Keratinocyte (primary cell): ENCODE measurements at places on chromosomes 7 and 10. TPM values are rescaled to one million over a fixed set of nuclear protein-coding genes. Genes with fewer than 3 reads are reported as not detected.
A peak's percentile ranks its signal among the peaks of the same experiment; 100 is the strongest.

DNA sequence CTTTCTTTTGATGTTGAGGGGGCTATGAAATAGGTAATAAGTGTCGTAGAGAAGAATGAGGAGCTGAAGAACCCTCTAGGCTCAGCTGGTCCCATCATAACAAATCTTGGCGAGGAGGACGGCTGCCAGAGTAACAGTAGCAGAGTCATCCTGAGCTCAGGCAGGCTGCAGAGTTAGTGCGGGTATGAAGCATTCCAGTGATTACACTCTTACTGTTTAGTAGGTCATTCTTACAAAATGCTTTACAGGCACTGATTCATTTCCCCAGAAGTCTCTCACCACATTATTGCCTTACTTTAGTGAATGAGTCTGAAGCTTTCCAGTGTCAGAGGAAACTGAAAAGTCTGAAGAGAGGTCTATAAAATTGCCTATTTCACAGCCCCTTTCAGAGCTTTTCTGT, 43.9 kb upstream of the GPR158 start:
- no peak for DNase-seq
- H3K4me3 ChIP-seq: no peak overlapping the region
- no peaks in the 10 kb centered on the region for H3K27me3 ChIP-seq

- H3K27ac ChIP-seq: no peak overlapping the region
- peaks cover 4% of the 10 kb centered on the region for H3K4me1 ChIP-seq
- no peak for DNase-seq
- no peak overlapping the region for H3K4me3 ChIP-seq
Measured at GRCh38 chr7:111132833-111133232, 41.9 kb downstream of the LRRN3 start.

DNA sequence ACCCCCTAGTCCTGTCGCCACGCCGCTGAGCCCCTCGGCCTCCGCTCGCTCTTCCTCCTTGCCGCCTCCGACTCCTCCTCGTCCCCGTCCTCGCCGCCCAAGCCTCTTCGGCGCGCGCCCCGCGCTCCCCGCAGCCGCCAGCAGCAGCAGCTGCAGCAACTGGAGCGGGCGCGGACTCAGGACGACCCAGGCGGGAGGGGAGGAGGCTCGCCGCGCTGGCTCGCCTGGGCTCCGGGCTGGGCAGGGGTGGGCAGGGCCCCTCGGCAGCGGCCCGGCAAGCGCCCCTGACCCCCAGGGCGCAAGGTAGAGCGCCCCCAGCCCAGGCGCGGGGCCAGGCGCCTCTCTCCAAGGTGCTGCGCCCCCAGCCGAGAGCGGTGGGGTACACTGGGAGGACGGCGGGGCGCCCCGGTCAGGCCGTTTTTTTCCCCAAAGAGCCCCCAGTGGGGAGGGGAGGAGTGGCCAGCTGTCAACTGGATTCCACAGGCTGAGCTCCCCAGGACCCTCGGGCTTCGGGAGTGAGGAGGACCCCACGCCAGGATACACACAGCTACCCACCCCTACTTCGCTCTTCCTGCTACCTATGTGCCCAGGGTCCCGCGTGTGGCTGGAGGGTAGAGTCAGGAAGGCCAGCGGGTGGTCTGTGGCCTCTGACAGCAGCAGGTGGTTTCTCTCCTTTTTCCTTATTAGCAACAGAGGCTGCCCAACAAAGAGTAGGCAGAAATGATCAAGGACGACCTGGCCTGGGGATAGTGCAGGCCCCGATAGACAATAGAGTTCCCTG, 903 bp upstream of the KCNMA1 start:
- H3K4me1 ChIP-seq: peaks cover 7% of the 10 kb centered on the region
- peak overlapping the region; percentile 58 for H3K4me3 ChIP-seq
- peaks cover 17% of the 10 kb centered on the region for H3K27me3 ChIP-seq
- no peak overlapping the region for H3K27ac ChIP-seq
- DNase-seq: no peak

- H3K4me3 ChIP-seq: no peak overlapping the region
Measured at GRCh38 chr7:76257973-76258372, 44.5 kb upstream of the HSPB1 start.

DNA sequence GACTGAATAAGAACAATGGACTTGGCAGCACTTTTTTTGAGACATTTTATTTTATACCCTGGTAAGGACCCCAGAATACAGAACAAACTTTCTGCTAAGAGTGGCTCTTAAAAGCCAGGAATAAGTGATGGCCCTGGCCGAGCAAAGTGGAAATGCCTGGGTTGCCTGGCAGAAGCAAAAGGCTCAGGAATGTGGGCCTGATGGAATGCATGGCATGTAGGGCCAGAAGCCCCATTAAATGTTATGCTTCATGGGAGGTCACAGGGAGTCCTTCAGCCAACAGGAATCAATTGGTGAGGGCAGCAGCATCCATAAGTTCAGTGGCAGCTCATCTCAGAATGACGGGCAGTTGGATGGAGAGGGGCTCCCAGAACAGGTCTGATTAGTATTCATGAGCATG, 301.5 kb upstream of the CACNA2D1 start:
- H3K27ac ChIP-seq: no peak overlapping the region
- H3K4me3 ChIP-seq: no peak overlapping the region
- H3K36me3 ChIP-seq: no peaks in the 10 kb centered on the region
- DNase-seq: no peak
- H3K27me3 ChIP-seq: no peaks in the 10 kb centered on the region

DNA sequence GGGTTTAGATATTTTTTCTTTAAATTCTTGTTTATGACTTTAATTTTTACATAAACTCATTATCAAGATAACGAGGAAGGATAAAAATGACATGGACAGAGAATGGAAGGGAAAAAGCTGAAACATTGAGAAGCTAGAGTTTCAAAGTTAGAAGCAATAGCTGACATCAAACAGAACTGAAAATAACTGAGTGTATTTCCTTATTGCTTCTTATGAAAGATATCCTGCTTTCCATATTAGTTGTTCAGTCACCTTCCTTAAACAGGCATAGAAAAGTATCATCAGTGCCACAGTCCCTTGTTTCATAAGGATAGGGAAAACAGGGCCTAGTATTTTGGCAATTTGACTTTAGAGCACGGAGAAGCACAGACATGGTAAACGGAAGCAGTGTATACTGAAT, 460.5 kb upstream of the GHITM start:
- no peaks in the 10 kb centered on the region for H3K36me3 ChIP-seq
- no peaks in the 10 kb centered on the region for H3K4me1 ChIP-seq
- no peaks in the 10 kb centered on the region for H3K27me3 ChIP-seq
- no peak overlapping the region for H3K27ac ChIP-seq
- DNase-seq: no peak

DNA sequence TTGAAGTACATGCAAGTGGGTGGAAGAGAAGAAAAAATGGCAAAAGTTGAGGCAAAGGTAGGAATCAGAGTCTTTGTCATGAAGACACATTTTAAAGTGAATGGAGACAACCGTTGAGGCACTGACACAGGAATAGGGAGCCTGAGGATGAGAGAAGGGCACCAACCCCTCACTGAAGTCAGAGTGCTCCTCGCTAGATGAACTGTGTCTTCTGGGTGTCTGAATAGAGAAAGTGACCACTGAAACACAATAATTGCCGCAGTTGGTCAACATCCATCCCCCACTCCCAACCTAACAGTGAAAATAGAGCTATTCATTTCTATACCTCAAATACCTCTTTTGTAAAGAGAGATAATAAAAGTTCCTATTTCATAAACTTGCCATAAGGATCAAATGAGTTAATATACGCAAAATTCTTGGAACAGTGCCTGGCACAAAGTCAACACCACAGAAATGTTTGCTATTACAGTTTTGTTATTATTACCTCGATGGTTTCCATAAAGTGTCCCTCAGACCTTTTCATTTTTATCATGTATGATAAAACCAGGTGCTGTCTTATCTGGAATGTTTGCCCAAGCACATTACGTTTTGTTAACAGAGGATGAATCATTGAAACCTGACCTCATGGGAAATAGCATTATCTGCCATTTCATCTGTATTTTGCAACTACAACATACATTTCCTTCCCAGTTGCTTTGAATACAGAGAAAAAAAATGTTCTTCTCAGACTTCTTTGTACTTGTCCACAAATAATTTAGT, 61.8 kb upstream of the SP4 start:
- H3K27ac ChIP-seq: no peak overlapping the region
- H3K4me1 ChIP-seq: no peaks in the 10 kb centered on the region
- no peaks in the 10 kb centered on the region for H3K36me3 ChIP-seq

DNA sequence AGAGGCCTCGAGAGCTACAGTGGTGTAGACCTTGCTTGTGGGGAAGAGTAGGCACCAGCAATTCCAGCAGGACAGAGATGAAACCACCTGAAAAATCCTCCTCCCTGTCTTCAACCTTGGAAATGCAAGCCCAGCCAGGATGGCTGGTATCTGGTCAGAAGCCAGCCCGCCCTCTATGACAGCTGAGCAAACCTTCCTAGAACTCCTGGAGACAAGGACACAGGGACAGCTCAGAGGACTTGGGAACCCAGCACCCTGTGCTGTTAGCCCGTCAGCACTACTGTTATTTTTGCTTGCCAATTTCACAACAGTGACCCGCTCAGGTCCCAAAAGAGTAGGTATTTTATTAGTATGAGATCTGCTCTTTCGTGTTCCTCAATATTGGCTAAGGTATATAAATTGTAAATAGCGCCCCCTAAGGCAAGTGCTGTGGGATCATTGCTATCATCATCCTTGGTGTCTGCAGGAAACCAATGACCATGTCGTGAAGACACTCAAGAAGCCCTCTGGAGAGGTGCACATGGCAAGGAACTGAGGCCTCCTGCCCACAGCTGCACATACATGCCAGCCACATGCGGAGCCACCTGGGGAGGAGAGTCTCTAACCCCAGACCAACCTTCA, 156.5 kb upstream of the CHST15 start:
- H3K4me1 ChIP-seq: no peaks in the 10 kb centered on the region
- no peak overlapping the region for H3K4me3 ChIP-seq
- H3K36me3 ChIP-seq: no peaks in the 10 kb centered on the region
- peaks cover 10% of the 10 kb centered on the region for H3K27me3 ChIP-seq

Gene ZNF398
- 7.4 to 8.6 TPM (median 7.5 TPM) in 3 replicates for polyA plus RNA-seq

Gene EIF5AL1
- 0.91 to 2.3 TPM (median 1.2 TPM) in 3 replicates for polyA plus RNA-seq

Gene CAMK2B
- 0.25 to 0.32 TPM (median 0.31 TPM) in 3 replicates for polyA plus RNA-seq

Gene SORCS1
- polyA plus RNA-seq: 0.01 TPM in 1 of 3 replicates, not detected in the others

Gene GIMAP6
- 0.09 to 0.16 TPM (median 0.12 TPM) in 3 replicates for polyA plus RNA-seq

Gene HGF
- polyA plus RNA-seq: not detected in 3 replicates

Gene GIMAP5
- polyA plus RNA-seq: not detected in 3 replicates

Gene AMPH
- polyA plus RNA-seq: 0.06 TPM in 1 of 3 replicates, not detected in the others

Gene CPXM2
- 0.01 to 0.03 TPM in 2 of 3 replicates, not detected in the other for polyA plus RNA-seq
